ENCODE measurements at places on chromosomes 3 and 15.
A peak's percentile ranks its signal among the peaks of the same experiment; 100 is the strongest.

DNA sequence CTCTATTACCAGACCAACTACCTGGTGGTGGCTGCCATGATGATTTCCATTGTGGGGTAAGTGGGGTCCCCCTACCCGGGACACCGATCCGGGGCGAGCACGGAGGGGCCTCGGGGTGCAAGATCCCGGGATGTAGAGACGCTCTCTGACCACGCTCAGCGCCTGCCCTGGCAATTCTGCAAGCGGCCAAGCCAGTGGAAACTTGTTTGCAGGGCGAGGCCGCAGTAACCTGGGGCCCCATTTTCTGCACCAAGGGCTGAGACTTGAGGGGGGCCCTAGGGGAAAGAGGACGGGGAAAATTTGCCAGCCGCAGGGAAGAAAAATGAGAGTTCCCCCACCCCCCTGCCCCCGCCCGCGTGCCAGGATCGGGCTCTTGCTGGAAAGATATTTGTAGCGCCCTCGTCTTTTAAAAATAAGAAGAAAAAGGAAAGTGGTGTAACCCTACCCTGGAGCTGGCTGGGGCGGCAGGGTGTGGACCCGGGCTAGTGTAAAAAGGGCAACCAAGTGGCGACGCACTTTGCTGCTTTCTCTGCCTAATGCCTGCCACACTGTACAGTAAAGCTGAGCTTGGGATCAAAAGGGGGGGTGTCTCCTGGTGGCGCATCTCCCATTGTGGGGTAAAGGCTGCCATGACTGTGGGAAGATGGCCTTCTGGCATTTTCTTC, 563 bp downstream of the ARL6IP5 start:
- DNase-seq: no peak

DNA sequence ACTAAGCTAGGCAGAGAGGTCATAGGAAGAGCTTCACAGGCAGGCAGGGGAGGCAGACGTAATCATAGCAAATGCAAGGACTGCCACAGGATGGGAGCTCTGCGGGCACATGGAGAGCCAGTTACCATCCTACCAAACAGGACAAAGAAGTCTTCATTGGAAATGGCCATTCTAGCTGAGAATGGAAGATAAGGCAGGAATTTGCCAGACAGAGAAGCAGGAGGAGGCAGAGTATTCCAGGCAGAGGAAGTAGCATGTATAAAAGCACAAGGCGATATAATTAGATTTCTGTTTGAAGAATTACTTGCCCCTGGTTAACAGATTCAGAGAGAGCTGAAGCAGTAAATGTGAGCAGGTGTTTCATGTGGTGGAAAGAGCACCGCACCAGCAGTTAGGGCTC, 3.5 kb upstream of the SEMA5B start:
- no peak for DNase-seq

- peak; percentile 10 for DNase-seq
Measured at GRCh38 chr3:44104668-44105321, 136.9 kb upstream of the TOPAZ1 start.

GRCh38 chr15:80436511-80437307, 32.5 kb downstream of the ARNT2 start:
- DNase-seq: no peak

DNA sequence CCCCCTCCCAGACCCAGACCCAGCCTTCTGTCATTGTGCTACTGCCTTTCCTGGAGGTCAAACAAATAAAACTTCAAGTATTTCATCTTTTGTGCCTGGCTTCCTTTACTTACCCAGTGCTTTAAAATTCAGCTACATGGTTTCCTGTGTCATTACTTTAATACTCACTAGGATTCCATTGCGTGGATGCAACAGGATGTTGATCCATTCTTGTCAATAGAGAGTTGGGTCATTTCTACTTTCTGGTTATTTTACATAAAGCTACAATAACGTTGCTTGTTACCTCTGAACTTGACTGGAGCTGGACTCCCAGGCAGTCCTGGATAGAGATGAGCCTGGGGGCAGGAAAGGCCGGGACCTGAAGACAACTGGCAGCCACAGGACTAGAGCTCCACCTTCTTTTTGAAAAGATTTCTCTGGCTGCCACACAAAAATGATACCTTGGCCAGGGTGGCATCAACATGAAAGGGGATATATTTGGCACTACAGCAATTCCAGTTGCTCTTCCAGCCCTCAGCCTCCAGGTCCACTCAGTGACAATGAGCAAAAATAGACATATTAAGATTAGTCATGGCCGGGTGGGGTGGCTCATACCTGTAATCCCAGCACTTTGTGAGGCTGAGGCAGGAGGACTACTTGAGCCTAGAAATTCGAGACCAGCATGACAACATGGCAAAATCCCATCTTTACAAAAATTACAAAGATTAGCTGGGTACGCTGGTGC, 23.3 kb upstream of the HEG1 start:
- DNase-seq: no peak

DNA sequence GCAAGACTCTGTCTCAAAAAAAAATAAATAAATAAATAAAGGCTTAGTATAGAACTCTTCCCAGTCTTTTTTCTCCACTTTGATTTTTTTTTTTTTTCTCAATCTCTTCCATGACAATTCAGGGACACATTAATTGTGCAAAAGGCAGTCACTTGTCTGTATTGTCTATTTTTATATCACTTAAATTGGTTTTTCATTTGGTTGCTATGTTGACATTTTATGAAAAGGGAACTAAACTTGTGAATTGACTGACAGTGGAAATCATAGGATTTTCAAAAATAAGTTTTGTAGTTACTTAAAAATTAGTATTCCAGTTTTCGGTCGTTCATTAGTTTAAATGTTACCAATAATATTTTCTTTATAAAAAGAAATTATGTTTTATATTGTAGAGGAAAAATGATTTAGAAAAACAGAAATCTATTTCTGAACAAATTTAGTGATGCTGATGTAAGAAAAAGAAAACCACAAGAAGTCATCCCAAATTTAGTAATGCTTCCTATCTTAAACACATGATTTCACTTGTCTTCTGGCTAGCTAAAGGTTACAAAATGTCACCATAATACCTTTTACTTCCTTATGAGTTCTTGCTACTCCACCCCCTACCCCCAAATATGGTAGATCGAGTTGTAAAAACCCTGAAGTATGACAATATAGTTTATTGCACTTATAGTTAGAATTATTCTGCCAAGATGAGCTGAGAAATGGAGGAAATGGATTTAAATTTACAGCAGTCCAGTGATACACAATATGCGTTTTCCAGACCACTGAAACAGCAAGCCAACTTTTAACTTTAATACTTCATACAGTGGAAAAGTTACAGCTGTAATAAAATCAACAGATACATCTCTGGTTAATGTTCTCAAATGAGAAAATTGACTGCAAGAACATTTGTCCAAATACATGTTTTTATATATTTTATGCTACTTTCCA, 37.0 kb downstream of the PPARG start:
- DNase-seq: no peak

- DNase-seq: no peak
Measured at GRCh38 chr3:183210862-183211341, 42.2 kb upstream of the B3GNT5 start.

DNA sequence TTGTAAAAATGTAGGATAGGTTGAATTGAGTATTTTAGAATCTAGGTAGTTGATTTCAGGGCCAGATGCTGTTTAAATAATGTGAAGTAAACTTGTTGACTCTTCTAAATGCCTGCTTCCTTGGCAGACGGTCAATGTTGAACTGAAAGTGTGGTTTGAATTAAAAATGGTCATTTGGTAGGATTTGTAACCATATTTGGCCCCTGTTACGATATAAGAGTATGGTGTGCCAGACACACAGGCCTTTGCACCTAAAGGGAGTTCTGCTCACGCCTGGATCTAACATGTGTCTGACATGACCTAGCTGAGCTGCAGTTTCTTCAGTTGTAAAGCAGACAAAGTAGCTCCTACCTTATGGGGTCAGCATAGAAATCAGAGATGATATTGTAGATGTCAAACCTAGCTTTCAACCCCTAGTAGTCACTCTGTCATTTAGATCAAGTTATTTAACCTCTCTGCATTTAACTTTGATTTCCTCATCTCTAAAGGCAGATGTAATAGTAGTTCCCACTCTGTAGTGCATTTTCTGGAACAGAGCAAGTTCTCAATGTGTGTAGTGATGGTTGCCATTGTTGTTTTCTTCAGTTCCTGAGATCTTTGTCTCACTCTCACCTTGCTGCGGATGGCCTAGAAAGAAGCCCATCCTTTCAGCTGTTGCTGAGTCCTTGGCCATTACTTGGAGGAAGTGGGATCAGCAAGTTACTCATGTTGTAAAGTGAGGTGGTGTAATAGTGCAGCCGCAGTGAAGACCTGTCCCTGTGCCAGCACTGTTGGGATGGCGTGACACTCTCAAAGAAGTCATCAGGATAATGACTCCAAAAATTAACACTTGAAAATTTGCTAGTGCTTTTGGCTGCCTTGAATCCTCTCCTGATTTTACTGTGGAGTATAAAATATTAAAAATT, 90.2 kb downstream of the GHSR start:
- DNase-seq: peak; percentile 28

GRCh38 chr3:57872606-57873005, 116.5 kb downstream of the SLMAP start:
- no peak for DNase-seq

DNA sequence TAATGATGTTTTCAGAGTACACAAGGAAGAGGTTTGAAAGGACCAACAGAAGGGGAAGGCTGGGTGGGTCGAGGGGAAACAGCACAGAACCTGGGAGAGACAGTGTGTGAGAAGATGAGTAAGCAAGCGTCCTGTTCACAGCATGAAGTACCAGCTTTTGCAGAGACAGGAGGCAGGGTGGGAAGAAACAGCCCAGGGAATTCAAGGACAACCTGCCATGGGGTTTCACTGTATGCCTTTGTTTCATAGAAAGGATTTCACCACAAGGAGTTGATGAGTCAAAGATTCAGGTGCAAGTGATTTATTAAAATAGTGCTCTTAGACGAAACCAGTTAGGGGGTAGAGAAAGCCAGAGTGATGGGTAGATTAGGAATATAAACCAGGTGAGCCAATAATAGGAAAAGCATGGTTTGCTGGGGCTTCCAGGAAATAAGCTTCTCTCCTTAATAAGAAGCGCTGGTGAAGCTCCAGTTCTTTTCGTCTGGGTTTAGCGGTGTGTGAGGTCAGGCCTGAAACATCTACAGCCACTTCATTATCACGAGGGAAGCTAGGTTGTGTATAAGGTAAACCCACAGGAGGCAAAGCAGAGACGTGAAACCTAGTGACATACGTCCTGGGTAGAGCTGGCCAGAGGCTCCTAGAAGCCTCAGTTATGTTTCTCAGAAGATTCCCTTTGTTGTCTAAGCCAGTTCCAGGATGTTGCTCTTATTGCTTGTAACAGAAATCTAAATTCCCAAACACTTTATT, 3.9 kb downstream of the HHLA2 start:
- no peak for DNase-seq

GRCh38 chr3:187765342-187765741, 20.1 kb upstream of the BCL6 start:
- DNase-seq: no peak

DNA sequence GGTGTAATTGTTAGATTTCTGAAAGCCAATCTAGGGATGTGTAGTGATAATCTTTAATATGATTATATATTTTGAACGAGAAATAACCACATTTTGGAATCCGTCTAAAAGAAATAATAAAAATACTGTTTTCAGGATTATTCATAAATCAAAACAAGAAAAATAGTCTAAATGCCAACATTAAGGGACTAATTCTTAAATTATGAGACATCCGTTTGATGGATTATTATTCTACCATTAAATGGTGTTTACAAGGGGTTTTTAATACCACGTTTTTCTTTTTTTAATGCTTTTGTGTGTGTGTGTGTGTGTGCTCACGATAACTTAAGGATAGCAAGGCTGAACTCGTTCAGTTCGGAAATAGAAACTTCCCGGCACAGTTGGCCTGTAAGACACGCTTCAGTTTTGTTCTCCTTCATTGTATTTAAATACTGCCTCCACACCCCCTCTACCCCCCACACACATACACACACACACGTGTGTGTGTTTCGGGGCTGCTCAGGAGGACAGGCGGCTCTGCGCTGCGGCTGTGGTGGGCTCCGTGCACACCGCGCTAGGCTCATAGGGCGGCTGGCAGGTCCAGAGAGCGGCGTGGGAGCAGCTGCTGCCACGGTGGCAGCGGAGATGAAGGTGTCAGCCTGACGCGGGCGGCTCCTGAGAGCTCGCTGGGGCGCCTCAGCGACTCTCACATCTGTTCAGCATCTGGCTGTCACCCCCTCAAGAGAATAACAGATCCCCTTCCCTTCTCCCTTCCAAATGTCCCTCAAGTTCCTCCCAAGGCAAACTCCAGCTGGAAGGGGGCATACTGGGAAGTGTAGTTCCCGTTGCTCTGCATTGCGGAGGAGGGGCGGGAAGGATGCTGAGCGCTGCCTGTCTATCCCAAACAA, 23.0 kb upstream of the ANP32A start:
- no peak for DNase-seq

DNA sequence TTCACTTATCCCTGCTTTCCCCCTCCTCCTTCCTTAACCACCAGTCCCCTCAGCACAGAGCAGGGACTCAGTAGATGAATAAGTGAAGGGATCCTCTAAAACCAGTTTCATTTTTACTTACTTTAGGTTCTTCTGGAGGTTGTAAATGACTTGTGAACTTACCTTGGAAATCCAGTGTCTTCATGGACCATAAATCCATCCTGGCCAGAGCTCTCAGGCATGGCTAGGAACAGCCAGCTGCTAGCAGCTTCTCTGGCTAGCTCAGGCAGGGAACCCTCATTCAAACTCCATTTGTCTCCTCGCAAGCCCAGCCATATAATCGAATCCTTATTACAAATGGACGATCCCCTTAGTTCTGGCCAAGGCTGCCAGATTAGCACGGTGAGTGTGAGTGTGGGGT, 78.5 kb downstream of the LRTM1 start:
- no peak for DNase-seq
